ENCODE measurements at places on chromosomes 1 and 21.

- DNase-seq: no peak
These were observed 89.5 kb upstream of the RAB4A start for GRCh38 chr1:229181419-229181818.

DNA sequence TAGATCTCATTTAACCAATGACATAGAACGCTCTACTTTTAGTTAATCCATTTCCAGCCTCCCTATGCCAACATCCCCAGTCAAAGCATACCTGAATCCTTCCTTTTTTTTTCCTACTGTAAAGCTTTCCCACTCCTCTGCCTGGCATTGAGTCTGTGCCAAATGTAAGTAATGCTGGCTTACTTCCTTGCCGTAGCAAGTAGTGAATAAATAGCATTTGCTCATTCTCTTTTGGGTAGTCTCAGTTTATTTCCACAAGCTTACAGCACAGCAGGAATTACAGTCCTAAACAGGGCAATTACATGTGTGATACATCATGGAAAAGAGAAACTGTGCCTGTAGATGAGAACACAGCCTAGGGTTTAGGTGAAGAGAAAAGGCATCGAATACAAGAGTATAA is 352.6 kb upstream of the NEGR1 start:
- DNase-seq: no peak

DNA sequence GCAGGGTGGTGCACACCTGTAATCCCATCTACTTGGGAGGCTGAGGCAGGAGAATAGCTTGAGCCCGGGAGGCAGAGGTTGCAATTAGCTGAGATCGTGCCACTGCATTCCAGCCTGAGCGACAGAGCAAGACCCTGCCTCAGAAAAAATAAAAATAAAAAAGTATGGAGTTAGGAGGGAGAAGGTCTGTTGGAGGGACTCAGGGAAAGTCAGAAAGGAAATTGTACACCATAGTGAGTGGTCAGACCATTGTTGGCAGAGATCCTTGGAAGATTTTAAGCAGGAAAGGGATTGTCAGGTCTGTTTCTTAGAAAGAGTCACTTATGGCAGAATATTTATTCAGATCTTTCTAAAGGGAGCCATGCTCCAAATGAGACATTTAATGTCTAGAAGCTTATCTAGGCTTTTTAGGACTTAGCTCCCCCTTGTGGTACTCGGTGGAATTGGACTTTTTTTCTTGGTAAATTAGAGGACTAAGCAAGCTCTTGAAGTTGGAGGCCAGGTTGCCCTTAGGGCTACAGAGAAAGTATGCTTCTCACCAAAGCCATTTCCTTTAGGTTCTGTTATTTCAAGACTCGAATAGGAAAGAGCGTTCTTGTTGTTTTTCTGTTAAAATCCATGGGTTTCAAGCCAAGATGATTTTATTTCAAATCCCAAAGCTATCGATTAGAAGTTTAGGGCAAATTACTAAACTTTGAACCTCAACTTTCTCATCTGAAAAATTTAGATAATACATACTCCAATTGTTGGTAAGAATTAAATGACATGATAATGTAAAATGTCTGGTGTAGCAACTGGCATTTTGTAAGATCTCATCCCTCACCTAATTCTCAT is 16.5 kb downstream of the MIA3 start:
- peak; percentile 58 for DNase-seq

DNA sequence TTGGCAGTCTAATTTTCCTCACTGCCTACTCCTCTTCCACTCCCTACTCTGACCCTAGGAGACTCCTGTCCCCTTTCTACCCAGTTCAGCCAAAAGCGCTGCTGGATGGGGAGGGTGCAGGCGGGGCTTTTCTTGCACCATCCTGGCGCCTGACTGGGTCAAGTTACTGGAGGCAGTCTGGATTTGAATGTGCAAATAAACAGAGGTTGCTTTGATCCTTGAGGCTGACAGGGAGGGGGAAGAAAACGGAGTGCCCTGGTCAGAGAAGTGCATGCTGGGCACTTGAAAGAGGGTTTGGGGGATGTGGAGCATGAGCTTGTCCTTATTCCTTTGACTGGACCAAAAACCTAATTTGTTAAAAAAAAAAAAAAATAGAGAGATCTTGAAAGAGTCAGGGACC is 76.8 kb upstream of the SOX13 start:
- no peak for DNase-seq

- no peak for DNase-seq
These were observed 45.9 kb downstream of the SYT6 start for GRCh38 chr1:114107474-114108435.

DNA sequence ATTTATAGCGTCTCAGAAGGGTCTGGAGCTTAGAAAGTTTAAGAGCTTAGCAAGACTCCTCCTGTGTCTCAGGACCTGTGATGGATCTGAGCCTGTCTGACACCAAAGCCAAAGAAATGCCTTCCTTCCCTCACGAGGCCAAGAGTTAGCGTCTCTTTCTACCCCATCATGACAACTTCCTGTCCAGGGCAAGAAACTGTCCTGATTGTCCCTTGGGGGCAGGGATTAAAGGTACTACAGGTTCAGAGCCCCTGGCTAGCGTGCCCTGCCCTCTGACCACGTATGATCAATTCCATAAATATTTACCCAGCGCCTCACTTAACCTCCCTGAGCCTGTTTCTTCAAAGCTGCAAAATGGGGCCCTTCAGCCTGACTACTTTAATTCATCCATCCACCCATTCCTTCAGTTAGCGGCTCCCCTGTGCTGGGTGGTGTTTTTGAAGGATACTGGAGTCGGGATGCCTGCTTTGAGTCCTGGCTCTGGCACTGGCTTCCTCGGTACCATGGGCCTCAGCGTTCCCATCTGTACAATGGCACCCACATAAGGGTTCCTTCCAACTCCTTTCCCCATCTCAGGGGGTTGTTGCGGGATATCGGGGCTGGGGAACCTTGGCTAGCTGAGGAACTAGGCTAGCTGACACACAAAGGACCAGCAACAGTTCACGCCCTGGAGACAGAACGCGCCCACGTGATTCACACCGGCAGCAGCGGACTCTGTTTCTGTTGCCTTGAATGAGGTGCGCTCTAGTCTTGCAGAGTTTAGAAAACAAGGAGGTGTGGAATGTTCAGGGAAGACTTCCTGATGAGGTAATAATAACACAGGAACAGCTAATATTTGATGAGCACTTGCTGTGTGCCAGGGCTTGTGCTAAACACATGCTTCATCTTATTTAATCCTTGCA is 23.0 kb upstream of the EPHA2 start:
- DNase-seq: no peak

DNA sequence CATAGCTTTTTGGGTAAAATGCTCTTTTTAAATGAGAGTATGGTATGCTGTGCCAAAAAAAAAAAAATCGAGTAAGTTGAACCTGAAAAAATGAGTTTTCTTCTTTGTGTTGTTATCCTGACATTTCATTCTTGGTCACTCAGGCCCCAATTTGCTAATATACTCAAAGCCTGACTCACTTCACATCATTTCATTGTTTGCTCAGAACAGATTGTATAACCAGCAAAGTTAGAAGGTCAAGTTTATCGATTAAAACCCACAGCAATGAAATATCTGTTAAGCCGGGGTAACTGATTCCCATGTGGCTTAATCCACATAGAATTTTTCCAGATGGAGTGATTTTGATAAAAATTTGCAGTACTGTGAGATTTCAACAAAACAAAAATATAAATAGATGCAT is 363.7 kb downstream of the NEGR1 start:
- no peak for DNase-seq

- no peak for DNase-seq
These were observed 100.7 kb downstream of the RGL1 start for GRCh38 chr1:183905508-183906113.

GRCh38 chr1:224219011-224219611 is 36.1 kb downstream of the DEGS1 start:
- no peak for DNase-seq

DNA sequence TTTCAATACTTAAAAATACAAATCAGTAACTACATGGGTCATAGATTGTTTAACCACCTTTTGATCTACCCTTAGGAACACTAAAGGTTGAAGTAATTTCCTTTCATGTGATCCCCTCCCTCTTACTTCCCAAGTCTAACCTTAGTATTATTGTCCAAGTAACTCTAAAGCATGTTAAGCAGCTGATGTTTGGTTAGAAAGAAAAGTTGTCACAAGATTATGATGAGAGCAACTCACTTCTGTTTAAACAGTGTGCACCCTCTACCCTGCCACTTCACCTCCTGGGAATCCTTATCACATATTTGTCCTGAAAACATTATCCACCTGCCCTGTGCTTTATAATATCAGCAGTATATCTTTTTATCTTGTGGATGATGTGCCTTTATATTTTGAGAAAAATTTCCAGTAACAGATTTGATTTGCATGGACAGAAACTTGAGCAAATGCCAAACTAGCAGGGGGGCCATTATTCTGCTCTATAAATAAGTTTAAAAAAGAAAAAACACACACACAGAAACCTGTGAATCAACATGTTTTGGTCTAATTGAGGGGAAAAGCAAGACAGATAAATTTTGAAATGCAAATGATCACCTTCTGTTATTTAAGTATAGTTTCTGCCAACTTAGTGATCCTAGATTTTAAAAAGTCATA is 194.3 kb downstream of the RPS6KC1 start:
- DNase-seq: no peak

DNA sequence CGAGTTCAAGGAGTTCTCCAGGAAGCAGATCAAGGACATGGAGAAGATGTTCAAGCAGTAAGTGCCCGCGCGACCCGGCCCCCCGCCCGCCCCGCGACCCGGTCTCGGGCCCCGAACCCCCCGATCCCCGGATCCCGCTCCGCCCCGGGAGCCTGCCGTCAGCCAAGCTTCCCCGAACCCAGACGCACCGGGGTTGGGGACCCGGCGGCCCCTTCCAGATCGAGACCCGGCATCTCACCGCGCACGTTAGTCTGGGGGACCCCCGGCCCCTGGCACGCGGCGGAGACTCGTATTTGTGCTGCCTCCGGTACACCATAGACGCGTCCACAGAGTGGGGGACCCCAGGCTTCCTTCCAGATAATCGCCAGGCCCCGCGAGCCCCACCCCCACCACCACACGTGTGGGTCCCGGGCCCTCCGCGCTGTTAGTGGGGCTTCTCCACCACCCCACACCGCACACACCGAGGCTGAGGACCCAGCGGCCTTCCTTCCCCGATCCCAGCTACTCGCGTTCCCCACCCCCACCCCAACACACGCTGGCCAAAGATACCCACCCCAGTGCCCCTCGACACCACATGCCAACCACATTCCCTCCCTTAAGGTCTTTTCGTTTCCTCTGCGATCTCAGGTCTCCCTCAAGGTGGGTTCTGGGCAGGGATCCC is 665 bp downstream of the EFHD2 start:
- no peak for DNase-seq

GRCh38 chr1:64623750-64624191 is 121.1 kb upstream of the RAVER2 start:
- DNase-seq: no peak

- DNase-seq: no peak
These were observed 71.7 kb upstream of the TNFSF18 start for GRCh38 chr1:173122344-173122935.

DNA sequence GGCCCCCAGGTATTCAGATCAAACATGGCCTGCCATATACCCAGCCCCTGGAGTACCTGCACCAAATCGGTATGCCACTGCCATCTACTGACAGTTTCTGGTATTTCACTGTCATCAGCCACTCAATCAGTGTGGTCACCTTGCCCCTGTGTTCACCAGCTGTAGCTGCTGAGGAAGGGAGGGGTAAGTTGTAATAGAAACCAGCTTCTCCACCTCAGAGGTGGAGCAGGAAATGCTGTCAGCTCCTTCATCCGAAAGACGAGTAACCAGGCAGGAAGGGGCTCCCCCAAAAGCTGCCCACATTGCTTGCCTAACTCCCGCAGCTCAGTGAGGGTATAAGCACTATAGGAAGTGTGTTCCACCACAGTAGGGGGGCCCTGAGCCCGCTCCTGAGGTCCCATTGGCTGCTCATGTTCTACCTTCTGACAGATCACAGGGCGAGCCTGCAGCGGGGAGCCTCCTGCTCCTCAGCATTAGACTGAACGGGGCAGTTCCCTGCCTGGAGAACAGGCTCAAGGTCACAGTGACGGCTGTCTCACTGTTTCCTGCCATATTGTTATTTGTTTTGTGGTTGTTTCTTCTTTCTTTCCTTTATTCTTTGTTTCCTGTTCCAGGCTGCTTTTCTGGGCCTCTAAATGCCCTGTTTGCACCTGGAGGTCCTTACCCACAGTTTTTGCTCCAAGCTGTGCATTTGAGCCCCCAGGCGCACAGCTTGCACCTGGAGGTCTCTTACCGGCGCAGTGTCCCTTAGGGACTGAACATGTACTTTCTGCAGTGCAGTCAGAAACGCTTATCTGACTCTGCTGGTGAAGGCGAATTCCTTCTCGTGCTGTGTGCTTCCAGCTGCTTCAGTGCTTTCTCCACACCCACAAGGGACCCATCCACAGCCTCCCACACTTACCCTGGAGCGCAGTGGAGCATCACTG is 1638.3 kb downstream of the MRPL39 start:
- DNase-seq: peak; percentile 48

GRCh38 chr1:58155418-58156123 is 391.0 kb downstream of the OMA1 start:
- no peak for DNase-seq

DNA sequence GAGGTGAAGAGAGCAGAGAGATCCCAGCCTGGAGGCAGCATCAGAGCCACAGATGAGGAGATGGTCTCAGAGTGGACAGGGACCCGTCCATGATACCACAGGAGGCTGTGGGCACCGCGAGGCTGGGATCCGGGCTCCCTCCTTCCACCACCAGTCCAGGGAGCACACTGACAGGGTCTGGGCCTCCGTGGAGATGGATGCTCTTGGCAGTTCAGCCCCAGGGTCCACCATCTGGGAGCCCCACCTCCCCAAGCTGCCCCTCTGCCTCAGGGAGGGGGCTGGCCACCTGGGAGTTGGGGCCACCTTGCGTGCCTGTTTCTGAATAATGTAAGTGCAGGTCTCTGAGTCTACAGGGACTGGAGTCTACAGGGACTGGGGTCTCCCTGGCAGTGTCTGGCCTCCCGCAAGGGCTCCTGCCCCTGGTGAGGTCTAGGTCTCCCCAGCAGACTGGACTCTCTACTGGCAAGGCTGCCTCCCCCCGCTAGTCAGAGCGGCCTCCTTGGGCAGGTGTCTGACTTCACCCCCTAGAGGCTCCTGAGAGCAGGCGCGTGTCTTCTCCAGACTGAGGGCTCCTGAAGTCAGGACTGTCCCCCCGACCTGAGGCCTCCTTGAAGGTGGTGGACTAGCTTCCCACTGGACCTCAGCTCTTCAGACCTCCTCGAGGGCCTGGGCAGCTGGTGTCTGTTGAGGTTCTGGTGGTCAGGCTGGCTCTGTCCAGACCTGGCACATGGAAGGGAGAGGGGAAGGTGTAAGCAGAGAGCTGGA is 218.5 kb downstream of the PTPRU start:
- no peak for DNase-seq

DNA sequence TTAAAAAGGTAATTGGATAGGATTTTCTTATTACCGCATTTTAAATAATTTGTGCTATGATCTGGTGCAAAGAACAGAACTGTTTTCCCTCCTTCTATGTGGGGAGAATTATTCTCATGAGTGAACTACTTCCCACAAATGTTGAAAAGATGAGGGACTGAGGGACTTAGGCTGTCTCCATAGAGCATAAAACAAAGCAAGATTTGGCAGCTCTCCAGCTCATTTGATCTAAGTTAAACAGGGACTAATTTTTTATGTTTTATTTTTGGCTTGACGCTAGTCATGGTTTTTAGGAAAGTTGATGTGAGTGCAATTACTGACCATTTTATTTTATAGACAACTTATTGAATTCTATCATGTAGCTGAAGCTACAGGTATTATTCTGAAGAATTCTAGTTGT is 362.3 kb downstream of the HLX start:
- no peak for DNase-seq

GRCh38 chr1:38097284-38097898 is 50.8 kb upstream of the POU3F1 start:
- no peak for DNase-seq
